Stimulated activated naive CD4-positive, alpha-beta T cell treated with Interleukin-2 at 50 U/mL for 16 hours (primary cell): ENCODE measurements at places on chromosomes 6 and 20.

- DNase-seq = no peak
Observed at GRCh38 chr6:148954461-148954860, 207.6 kb downstream of the UST start.

DNA sequence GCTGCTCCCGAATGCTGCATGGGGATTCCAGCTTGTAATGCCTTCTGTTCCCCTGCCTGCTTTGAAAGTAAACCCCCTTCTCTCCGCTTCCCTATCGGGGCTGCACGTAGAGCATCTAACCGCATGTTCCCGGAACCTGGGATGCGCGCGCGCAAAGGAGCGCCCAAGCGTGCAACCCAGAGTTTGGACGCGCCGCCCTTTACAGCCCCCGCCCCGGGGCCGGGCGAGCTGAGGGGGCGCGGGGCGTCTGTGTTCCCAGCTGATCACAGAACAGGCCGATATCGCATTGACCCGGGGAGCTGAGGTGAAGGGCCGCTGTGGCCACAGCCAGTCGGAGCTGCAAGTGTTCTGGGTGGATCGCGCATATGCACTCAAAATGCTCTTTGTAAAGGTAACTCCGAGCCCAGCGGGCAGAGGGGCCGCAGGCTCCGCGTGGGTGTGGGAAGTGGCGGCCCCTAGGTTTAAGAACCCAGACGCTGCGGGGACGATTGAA lies 1.4 kb downstream of the LAMP5 start:
- DNase-seq = no peak

GRCh38 chr6:151807513-151808370 lies at the start of gene ESR1:
Gene ESR1 (plus strand): TSS chr6:151807682. CDS start chr6:151807913, 231 bp downstream.
- no peak for DNase-seq

- DNase-seq = no peak
Observed at GRCh38 chr6:170043881-170044790, 246.7 kb downstream of the DLL1 start.

GRCh38 chr20:44089987-44090674 lies 96.9 kb downstream of the JPH2 start:
- DNase-seq = no peak

GRCh38 chr20:23334111-23334510 lies 16.5 kb upstream of the NXT1 start:
- DNase-seq = no peak

- no peak for DNase-seq
Observed at GRCh38 chr6:127403636-127404035, 55.6 kb downstream of the KIAA0408 start.

GRCh38 chr20:52631469-52631868 lies 340.7 kb upstream of the TSHZ2 start:
- DNase-seq = no peak

- no peak for DNase-seq
Observed at GRCh38 chr20:59331721-59332329, 31.4 kb downstream of the EDN3 start.

DNA sequence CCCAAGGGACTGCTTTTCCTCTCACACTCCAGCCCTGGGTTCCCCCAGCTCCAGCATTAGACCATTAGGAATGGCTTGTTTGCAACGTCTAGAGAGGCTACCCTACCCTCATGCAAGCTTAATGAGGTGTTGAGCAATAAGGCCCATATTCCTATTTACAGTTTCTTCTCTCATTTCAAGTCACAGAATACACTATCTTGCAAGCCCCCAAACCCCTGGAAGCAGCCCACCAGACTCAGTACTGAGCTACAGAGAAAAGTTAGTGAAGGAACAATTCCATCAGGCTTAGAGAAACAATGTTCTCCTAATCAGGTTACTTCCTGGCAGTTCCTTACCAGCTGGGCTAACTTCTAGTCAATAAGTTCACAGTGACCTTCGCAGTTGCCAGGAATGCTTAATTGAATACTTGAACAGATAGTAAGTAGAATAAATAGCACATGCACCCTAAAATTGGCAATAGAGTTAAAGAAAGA lies 606.5 kb upstream of the NOX3 start:
- DNase-seq = no peak

DNA sequence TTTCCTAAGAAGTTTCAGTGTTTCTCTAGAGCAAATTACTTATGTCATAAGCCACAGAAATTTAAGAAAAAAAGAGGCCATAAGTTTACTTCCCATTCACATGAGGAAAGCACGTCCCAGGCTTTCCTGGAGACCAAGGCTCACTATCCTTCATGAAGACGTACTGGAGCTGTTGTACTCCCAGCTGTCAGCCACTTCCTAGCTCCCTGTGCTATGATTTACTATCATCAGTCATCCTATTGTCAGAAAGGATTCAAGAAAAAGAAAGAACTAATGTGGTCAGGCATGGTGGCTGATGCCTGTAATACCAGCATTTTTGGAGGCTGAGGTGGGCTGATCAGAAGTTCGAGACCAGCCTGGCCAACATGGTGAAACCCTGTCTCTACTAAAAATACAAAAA lies 337.4 kb upstream of the SOX4 start:
- no peak for DNase-seq

GRCh38 chr6:131400054-131400778 lies 172.8 kb upstream of the ARG1 start:
- DNase-seq = no peak

- DNase-seq = no peak
Observed at GRCh38 chr20:16158976-16159286, 414.3 kb downstream of the KIF16B start.

DNA sequence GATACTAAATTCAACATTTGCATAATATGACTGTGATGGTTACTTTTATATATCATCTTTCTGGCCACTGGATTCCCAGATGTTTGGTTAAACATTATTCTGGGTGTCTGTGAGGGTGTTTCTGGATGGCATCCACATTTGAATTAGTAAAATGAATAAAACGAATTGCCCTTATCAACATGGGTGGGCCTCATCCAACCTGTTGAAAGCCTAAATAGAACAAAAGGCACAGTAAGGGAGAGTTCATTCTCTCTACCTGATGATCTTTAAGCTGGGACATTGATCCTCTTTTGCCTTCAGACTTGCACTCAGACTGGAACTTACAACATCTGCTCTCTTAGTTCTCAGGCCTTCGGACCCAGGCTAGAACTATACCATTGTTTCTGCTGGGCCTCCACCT lies 57.6 kb downstream of the CD24 start:
- no peak for DNase-seq

DNA sequence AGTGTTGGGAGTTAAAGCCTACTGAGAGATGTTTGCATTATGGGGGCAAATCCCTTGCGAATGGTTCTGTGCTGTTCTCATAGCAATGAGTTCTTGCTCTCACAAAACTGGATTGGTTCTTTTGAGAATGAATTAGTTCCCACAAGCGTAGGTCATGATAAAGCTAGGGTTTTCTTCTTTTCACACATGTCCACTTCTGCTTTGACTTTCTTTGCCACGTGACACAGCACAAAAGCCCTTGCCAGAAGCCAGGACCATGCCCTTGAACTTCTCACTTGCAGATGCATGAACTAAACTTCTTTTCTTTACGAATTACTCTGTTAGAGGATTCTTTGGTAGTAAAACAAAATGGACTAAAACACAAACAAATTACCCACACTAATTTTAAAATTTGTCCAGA lies 922.8 kb downstream of the EPHA7 start:
- no peak for DNase-seq
